ENCODE measurements at places on chromosomes 2 and 18. TPM values are rescaled to one million over a fixed set of nuclear protein-coding genes. Genes with fewer than 3 reads are reported as not detected.

DNA sequence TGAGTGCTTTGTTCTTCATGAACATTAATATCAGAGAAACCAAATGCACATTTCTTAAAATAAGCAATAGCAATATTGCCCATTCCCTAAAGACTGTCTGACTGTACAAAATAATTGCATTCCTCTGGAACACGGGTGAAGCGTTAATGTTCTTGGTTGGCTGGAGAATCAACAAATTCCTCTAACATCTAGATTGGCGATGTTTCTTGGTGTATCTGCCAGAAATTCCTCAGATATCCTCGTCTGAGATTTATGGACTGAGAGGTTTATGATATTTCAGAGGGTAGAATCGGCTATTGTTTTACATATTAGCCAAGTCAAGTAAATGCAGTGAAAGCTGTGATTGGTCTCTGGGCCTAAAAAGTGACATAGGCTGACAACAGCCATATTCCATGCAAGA, 27.1 kb upstream of the SPTBN1 start:
- no peak for DNase-seq

DNA sequence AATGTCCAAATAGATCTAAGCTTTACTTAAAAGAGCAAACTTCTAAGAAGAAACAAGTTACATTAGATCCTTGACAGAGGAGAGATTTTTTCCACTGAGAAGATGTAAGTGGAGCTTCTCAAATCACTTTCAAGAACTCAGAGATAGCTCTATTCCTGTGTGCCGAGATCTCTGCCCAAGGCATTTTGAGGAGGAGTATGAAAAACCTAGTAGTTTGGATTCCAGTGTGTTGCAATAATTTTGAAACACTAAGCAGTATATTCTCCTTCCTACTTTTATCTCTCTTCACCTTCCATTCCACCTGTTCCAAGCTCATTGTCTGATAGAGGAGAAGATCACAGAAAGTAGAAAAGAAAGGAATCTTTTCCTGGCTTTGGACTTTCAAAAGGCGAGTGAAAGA, 192.0 kb upstream of the TANK start:
- no peak for DNase-seq

- DNase-seq: no peak
These were observed 1029.1 kb upstream of the KLHL29 start for GRCh38 chr2:22355816-22356433.

GRCh38 chr2:138771534-138771933, 8.7 kb downstream of the NXPH2 start:
- no peak for DNase-seq

DNA sequence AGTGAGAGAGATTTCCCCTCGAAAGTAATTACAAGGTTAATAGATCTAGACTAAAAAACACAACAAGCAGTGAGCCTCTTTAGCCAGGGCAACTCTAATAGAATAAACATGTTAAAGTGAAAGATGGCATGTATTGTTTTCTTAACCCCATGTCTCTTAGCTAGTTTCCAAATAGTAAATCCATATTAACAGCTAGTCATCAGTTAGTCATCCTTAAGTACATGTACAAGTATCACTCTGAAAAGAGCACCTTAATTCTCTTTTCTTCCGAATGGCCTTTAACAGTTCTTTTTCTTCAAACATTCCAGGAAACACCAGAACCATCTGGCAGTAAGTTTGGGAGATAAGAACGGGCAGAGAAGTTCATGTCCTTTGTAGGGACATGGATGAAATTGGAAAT, 1480.0 kb downstream of the LRP1B start:
- DNase-seq: no peak

- DNase-seq: no peak
These were observed 42.9 kb downstream of the MREG start for GRCh38 chr2:215970425-215970824.

DNA sequence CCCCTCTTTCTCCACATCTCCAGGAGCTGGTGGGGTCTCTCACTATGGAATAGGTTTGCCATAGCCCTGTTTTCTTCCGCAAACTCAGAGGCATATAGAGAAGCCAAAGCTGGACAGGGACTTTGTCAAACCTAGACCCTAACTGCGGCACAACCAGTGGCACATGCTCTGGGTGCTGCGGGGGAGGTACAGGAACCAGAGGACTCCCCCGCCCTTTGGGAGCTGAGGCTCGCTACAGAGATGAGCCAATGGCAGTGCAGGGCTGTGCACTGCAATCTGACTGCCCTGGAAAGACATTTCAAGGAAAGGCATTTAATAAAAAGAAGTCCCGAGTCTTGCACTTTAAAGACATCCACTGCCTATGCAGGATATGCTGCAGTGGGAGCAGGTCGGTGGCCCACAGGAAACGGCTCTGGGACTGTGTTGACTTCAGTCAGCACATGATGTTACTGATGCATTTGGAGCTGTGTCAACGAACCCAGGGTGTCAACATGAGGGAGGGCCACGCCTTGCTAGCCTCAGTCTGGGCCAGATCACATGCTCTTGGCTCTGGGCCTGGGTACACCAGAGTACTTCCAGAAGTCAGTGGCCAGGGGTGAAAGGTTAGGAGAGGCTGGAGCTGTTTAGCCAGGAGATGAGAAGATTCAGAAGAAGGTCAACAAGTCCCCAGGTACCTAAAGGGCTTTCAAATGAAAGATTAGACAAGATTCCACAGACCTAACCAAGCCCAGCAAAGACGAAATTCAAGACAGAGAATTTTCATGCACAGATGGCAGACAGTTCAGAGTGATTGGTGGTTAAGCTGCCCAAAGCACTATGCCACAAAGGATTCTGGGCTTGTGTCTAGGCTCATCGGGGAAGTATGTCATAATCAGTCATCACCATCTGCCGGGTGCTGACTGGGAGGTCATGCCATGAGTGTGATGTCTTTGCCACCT, 8.2 kb downstream of the SLC35F6 start:
- no peak for DNase-seq

DNA sequence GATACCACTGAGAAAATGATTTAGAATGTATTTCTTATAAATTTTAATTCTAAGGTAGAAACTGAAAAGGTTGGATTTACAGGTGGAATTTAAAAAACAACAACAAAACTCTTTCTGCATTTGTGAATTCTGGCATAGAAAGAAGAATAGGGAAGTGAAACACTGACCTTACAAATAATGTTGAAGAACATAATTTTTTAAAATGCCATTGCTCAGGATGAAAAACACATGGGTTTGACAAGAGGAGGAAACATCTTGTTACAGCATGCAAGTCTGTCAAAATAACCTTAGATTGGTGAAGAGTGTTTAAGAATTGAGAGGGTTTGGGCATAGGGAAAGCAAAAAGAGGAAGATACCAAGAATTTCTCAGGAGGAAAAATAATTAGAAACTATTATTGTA, 184.3 kb downstream of the UBE2E3 start:
- DNase-seq: no peak

DNA sequence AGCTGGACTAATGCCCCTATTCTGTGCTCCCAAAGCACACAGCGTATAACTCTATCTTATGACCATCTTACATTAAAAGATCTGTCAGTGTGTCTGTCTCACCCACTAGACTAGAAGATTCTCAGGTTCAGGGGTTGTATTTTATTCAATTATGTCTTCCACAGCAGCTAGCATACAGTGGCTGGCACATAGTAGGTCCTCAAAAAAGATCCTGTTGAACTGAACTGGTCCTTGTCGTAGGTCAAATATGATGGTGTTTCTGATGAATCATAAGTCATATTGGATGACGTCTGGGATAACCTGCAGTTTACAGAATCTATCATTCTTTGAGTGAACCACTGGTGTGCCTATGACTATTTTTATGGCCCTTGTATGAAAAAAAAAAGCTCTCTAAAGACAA, 11.3 kb upstream of the TTC39C start:
- DNase-seq: no peak

DNA sequence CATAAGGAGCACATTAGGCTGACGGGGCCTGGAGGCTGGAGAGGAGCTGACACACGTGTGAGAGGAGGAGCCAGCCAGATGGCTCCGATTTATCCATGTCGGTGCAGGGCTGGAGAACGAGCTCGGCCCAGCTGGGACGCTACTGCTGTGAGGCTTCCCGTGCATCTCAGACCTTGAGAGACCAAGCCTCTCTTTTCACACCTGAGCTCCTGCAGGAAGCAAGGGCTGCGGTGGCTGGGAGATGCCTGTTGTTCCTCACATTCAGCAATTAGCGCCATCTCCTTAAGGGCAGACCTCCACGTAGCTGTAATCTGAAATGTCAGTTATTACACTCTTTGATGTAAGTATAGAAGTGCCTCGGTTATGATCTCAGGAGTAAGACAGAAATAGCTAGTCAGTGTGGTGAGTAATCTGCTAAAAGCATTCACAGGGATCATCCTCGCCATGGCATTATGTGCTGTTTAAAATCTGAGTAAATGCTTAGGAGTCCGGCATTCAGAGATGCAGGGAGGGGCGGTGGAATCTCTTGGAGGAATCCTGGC, 107.9 kb downstream of the PRKCE start:
- no peak for DNase-seq

DNA sequence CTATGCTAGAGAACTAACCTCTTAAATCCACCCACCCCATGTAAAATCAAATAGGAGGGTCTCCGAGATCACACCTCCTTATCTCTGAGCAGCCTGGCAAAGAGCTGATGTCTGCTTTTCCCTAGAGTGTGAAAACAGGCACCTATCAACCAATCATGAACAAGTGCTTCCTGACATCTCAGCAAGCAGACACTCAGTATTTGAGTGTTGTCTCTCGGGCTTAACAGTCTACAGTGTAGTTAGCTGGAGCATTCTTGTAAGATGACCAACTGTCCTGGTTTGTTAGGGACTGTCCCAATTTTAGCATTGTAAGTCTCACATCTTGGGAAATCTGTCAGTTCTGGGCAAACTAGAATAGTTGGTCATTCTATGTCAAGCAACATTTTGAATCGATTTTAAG, 26.4 kb downstream of the MARCHF4 start:
- DNase-seq: no peak

GRCh38 chr2:123916531-123916930, 108.6 kb upstream of the CNTNAP5 start:
- no peak for DNase-seq

DNA sequence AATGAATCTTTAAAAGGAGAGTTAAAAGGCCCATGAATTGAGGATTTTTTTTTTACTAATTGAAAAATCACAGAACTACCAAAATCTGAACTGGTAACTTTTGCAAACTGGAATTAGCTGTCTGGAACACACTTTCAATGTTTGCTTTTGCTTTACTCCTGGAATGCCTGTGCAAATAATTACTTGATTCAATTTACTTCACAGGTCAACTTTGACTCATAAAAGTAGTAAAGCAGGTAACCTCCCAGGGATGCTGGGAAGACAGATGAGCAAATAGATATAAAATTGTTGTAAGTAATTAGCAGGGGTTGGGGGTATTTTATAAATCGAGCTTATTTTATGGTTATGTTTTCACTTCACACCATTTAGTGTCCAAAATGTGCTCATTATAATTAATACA, 398.3 kb upstream of the HNRNPA3 start:
- DNase-seq: no peak

GRCh38 chr2:108787216-108787541, 608 bp downstream of the CCDC138 start:
- no peak for DNase-seq

DNA sequence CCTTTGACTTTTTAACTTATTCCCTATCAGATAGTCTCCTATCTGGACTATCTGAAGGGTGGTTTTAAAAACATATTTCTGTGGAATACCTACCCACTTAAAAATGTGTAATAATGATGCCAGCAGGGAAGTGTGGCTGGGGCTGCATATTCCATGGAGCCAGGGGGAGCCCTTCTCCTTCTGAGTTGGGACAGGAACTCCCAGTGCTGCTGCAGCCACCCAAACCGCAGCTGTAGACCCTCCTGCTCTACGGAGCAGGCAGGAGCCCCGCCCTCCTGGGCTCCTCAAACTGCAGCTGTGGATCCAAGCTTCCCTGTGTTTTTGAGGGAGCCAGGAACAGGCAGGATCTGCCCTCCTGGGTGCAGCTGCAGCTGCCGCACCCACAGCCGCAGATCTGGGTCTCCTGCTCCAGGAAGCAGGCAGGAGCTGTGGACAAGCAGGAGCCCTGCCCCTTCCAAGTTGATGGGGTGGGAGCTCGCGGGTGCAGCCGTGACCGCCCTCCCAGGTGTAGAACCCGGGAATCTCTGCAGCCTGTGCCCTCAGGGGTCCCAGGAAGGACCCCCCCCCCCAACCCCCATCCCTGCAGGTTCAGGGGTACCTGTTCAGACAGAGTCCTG, 57.8 kb downstream of the PDK1 start:
- DNase-seq: no peak

The CIDEA gene
- polyA plus RNA-seq: not detected

DNA sequence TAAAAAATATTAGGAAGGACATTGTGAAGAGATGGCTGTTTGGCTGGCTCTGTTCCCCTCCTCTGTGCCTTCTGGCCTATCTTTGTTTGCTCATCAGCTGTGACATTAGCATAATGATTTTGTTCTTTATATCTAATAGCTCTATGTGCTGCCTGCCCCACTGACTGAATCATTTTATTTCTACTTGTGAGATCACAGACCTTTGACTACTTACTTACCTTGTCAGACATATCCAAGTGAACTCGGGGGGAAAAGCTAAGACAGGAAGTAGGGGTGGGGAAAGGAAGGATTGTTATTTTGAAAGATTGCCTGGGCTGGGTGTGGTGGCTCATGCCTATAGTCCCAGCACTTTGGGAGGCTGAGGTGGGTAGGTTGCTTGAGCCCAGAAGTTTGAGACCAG, 104.2 kb downstream of the ASAP2 start:
- DNase-seq: no peak

DNA sequence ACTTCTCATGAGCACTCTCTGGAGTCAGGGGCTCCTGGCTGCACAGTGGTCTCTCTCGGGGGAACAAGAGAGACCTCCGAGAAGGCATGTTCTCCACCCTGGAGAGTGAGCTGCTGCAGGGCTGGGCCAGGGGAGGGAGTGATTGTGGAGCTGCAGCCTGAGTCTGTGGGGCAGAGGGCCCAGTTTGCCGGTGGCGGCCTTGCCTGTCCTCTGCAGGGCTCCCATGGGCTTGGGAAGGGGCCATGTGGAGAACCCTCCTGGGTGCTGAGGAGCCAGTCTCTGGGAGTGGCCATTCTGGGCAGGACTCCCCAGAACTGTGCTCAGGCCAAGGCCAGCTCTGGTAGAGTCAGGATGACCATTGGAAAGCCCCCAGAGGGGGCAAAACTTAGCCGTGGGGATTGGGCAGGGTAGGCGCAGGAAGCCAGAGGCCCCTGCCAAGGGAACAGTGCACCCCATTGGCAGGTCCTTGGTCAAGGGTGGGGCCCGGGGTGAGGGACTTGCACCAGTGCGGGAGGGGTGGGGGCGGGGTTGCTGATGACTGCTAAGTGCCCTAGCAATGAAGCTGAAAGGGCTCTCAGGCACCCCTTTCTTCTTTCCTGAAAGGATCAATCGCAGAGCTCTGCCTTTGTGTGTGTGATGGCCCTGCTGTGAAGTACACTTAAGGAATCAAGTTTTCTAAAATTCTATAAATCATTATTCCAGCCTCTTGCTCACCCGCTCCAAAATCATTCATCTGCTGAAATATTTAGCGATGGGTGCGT, 69.7 kb upstream of the BOD1L2 start:
- no peak for DNase-seq

The IL36B gene
- polyA plus RNA-seq: not detected

DNA sequence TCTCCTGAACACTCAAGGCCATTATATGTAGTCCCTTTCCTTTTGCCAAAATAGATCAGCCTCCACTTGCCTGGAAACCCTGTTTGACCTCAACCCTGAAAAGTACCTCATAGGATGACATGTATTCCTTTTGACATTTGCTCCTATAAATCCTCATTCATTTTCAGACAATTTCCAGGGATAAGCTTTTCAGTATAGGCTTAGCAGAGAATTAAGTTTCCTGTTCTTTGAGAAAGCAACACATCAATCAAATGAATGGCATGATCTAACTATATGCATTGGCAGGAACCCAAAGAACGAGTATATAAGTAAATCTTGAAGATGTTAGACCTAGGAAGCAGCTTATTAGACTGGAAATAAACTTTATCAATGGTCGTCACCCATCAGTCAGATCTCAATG, 483.0 kb downstream of the CCDC85A start:
- DNase-seq: no peak

The C2orf66 gene
- not detected for polyA plus RNA-seq
